M059J (cell line): ENCODE measurements at places on chromosomes 1 and 21.

DNA sequence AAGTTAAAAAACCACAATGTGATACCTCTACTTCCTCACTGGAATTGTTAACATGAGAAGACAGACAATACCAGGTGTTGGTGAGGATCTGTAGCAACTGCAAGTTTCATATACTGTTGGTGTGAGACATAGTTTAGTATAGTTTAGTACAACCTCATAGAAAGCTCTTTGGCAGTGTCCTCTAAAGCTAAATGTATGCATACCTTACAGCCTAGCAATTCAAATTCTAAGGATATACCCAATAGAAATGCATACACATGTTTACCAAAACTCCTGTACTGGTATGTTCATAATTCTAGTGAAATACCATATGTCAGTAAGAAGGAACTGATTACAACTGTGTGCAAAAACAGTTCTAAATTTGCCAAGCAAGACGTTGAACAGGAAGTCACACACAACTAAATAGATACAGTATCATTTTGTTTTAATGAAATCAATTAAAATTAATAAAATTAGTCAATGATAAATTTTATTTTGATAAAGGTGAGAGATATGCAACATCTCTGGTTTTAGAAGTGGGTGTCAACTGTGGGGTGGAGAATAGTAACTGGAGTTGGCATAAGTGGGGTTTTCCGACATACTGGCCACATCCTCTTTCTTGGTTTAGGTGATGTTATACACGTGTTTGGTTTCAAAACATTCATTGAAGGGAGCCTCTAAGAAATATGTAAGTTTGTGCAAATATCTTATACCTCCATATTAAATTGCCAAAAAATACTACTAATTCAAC, 450.7 kb downstream of the PTPRC start:
- no peak for DNase-seq

- peak; percentile 46 for DNase-seq
These were observed 104.7 kb downstream of the DAB1 start for GRCh38 chr1:57319165-57319564.

- DNase-seq: peak; percentile 83
These were observed 508.3 kb upstream of the PKN2 start for GRCh38 chr1:88175631-88176226.

- peak; percentile 37 for DNase-seq
These were observed 1.4 kb downstream of the PPP2R5A start for GRCh38 chr1:212286556-212287131.

GRCh38 chr1:42172381-42173133, 8.0 kb upstream of the GUCA2A start:
- DNase-seq: no peak

DNA sequence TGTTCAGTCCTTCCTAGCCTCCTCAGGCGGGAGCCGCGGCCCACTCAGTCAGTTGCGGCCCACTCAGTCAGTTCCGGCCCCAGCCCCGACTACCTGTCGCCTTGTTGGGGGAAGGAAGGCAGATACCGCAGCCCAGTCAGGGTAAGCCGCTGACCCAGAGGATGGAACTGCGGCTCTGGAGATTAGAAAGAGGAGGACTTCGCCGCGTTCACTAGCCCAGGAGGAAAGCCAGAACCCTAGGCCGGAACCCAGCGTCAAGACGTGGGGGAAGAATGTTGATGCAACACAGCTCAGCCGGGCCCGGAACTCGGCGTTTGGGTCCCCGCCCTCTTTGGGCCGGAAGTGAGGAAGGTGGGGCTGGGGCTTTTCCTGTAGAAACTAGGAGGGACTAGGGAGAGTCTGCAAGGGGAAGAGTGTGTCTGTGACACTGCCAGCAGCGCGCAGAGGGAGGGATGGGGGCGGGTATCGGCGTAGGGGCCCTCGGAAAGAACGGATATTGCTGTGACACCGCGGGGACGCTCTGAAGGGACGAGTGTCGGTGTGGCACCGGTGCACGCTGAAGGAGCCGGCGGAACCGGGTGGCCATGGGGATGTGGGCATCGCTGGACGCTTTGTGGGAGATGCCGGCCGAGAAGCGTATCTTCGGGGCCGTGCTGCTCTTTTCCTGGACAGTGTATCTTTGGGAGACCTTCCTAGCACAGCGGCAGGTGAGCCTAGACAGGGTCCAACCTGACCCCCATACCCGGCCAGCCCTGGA, at the start of gene ZMPSTE24:
Gene ZMPSTE24 (plus strand): TSS at position 549 of the 757 bp plus-strand sequence. CDS start 36 bp downstream, at position 585.
- DNase-seq: peak; percentile 97

- peak; percentile 44 for DNase-seq
These were observed 59.9 kb downstream of the DNM3 start for GRCh38 chr1:171901245-171901644.

- peak; percentile 72 for DNase-seq
These were observed 66.2 kb upstream of the IRF2BP2 start for GRCh38 chr1:234676103-234676594.

- no peak for DNase-seq
These were observed 99.4 kb downstream of the UCHL5 start for GRCh38 chr1:192959657-192960186.

DNA sequence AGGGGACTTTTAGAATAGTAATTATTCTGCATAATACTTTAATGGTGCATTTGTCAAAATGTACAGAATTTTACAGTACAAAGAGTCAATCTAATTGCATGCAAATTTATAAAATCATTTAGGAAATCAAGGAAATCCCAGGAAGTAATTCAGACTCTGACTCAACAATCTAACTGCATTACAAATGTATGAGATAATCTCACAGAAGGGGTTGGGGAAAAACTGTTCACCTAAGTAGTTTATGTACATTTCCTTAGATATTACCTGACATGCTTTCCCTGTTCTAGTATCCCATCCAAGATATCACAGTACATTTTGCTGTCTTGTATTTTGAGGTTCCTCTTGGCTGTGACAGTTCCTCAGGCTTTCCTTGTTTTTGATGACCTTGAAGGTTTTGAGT, 4.7 kb downstream of the CRB1 start:
- peak; percentile 18 for DNase-seq

DNA sequence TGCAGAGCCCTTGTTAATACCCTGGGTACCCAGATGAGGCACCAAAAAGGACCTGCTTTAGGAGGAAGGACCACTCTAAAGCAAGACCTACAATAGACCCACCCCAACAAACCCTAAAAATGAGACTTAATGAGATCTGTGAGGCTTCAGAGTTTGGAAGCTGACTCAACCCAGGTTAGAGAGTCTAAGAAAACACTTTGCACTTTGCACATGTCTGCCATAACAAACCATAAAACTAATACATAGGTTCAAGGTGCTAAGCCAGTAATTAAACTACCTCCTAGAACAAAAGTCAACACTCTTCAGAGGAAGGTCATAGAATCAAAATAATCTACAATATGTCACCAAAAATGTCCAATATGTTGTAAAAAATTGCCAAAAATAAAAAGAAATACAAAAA, 124.7 kb upstream of the C1orf21 start:
- DNase-seq: no peak

GRCh38 chr1:162284206-162284955, 92.3 kb downstream of the SPATA46 start:
- DNase-seq: no peak

- no peak for DNase-seq
These were observed 130.6 kb downstream of the AKT3 start for GRCh38 chr1:243719476-243719875.

- no peak for DNase-seq
These were observed 96.7 kb upstream of the TMPRSS2 start for GRCh38 chr21:41604583-41605041.

GRCh38 chr1:152502496-152503180, 8.0 kb upstream of the LCE5A start:
- peak; percentile 76 for DNase-seq

- DNase-seq: no peak
These were observed 202.4 kb upstream of the HMCN1 start for GRCh38 chr1:185531838-185532237.

- DNase-seq: peak; percentile 18
These were observed 2.0 kb downstream of the CAMSAP2 start for GRCh38 chr1:200740571-200741208.

DNA sequence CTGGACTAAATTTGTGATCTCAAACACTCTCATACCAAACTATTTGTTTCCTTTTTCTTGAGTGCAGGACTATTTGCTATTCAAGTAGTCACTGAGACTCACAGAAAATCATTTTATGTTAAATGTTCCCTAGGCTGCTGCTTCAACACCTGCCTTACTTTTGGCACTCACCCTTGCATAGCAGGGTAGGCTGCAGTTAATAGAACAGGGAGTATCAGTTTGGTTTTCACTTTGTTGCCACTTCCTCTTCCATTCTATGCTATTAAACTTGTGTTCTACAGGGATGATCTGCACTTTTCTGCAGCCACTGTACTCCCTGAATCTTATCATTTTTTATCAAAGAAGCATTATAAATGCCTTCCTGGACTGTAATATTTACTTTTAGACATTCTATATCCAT, 148.7 kb upstream of the PRMT6 start:
- DNase-seq: no peak

GRCh38 chr1:45854724-45855123, 51.3 kb downstream of the MAST2 start:
- no peak for DNase-seq

- no peak for DNase-seq
These were observed 10.6 kb upstream of the SIM2 start for GRCh38 chr21:36688324-36688723.

DNA sequence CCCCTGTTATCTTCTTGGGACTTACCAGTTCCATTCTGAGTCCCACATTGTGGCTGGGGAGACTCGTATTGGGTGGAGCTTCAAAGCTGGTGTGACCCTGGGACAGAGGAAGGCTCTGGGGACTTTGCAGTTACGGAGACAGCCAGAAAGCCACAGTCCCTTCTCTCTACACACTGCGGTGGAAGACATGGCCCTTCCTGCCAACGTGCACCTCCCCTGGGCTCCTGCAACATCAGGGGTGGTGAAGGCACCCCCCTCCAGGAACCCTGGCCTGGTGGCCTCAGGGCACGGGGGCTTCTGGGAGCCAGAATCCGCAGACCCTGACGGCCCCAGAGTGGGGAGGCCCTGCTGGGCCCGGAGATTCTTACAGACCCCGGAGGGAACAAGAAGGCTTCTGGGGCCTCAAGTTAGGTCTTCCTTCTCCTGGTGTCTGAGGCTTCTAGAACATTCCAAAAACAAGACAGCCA, 113.0 kb downstream of the SIK1 start:
- no peak for DNase-seq

DNA sequence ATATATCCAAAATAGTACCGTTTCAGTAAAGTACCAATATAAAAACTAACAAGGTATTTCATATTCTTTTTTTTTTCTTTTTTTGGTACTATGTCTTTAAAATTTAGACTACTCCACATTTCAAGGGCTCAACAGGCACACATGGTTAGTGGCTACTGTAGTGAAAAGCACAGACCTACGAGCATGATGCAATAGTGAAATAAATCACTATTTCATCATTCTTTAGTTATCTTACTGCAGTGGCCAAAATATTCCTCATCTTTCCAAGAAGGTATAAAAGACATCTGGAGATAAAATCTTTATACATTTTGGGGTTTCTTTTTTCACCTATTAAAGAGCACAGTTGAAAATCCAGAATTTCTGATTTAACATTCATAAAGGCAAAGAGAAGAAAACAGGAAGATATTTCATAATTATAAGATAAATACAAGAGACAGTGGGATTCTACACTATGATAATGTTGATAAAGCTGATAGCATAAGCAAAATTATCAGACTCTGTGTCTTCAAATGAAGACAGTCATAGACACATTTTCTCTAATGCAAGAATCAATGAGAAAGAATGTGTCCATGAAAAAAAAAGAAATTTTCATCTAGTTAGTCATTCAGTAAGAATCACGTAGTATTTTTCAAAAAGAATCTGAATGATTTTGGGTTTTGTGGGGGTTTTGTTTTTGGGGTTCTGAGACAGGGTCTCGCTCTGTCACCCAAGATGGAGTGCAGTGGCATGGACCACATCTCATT, 41.9 kb downstream of the CEP170 start:
- no peak for DNase-seq

- peak; percentile 88 for DNase-seq
These were observed 1.4 kb downstream of the TPM3 start for GRCh38 chr1:154190550-154190949.

GRCh38 chr1:223097713-223098112, 45.3 kb downstream of the TLR5 start:
- DNase-seq: no peak

DNA sequence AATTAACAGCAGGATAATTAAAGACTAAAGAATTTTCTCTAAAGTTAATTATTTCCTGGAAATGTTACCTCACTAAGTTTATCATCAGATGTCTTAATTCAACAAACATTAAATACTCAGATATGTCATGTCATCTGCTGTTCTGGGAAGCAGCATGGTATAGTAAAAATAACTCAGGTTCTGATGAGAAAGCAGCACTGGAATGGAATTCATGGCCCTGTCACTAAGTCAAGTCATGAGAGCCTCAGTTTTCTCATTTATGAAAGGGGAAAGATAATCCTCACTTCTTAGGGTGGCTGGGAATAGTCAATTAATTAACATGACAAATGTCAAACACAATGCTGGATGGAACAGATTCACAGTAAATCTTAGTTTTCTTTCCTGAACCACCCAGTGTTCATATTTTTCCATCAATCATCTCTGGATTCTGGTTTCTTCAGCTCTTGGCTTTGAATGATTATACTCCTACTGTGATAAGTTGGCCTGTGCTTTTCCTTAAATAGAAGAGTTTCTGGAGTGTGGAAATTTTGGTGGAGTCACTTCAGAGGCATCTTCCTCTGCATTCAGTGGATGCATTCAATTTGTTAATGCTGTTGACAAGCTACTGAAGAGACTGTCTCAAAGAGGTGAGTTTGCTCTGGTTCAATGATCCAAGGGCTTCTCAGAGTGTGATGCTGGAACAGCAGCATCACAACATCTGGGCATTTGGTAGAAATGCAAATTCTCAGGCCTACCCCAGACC, 319.4 kb downstream of the KCNH1 start:
- no peak for DNase-seq
